ENCODE measurements at places on chromosomes 5 and 9.

DNA sequence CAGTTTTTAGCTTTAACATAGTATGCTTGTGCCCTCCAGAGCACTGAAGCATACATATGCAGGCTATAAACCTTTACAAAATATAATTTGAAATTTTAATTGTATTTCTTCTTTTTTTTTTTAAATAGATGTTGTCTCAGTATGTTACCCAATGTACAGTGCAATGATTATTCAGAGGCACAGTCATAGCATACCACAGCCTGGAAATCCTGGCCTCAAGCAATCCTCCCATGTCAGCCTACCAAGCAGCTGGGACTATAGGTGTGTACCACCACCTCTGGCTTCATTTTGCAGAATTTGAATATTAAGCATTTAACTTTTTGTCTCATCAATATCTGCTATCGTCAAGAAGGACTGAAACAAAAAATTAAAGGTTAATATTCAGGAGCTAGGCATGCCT, 16.9 kb upstream of the ZNF782 start:
- DNase-seq: no peak

GRCh38 chr5:354581-355378, 33.3 kb downstream of the AHRR start:
- DNase-seq: no peak

DNA sequence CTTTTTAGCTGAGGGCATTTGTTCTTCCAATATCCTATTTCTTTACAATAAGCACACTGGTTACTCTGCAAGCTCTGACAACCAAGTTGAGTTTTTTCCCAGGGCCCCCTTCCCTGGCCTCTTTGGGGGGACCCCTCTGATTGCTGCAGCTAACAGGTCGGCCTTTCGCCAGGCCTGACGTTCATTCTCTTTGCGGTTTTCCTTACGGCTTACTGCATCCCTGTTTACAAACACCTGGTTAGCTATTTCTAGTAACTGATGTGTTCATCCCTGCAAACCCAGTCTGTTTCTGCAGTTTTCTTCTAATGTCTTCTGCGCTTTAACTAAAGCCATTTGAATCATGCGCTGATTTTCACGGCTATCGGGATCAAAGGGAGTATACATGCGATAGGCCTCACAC, 37.5 kb upstream of the PPP1R26 start:
- no peak for DNase-seq

DNA sequence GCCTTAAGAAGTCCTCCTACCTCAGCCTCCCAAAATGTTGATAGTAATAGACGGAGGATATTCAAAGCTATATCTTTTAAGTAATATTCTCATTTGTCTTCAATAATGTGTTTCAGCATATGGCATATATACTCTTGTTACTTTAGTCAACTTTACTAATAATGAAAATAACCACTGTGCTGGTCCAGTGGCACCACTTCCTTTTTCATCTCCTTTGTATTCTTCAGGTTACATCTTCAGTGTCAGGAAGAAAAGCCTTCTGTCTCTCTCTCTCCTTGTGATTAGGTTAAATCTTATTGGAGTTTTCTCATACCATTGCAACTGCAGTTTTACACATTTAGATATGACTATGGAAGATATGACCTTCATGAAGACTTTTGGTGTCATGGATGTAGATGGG, 31.3 kb downstream of the PARP8 start:
- DNase-seq: no peak

- DNase-seq: no peak
Observed at GRCh38 chr5:87877495-87877894, 391.1 kb downstream of the TMEM161B start.

- DNase-seq: no peak
Observed at GRCh38 chr5:14490309-14490711, 91.3 kb upstream of the OTULINL start.

DNA sequence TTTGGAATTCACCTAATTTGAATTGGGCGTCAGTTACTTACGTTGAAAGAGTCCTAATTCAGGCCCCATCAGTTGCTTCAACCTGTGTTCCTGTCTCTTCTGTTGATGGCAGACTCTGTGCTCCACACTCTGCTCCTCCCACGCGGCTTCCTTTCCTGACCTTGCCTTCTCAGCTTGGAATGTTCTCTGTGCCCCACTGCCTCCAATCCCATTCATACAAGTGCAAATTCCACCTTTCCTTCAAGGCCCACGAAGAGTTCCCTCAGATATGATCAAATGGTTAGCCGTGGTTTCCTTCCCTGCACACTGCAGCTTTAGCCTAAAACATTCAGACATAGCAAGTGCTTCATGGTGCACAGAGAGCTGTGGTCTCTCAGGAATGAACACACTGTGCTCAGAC, 65.7 kb downstream of the SREK1 start:
- no peak for DNase-seq

GRCh38 chr5:65021527-65022226, 252.9 kb downstream of the CWC27 start:
- no peak for DNase-seq

DNA sequence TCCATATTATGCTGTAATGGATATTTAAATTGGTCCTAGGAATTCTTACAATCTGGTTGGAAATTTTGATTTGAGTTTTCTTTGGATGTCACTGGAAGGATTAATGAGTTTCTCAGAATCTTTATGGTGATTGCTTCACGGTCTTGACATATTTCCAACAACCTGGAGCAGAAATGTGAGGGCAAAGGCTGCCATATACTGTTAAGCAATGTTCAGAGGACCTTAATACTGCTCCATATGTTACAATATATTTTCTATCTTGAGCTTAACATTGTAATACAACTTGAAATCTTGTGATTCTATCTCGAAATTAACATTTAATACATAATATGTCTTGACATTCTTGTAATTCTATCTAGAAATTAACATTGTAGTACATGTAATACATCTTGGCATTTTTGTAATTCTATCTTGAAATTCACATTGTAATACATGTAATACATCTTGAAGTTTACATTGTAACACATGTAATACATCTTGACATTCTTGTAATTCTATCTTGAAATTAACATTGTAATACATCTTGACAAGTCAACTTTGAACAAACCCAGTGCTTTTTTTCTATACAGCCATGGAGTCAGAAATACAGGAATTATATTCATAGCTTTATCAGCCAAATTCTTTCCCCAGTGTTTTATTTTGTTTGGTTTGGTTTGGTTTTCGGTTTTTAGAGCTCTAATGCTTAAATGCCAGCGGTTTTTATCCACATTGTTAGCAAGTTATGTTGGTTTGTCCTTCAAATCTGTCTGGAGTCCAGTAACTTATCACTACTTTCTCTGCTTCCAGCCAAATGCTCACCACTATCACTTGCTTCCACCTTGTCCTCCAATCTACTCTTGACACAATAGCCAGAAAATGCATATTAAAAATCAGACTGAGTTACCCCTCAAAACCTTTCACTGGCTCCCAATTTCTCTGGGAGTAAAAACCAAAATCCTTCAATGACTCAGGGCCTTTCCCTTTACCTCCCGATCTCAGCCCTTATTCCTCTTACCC, 3.0 kb upstream of the TUT7 start:
- no peak for DNase-seq

- DNase-seq: no peak
Observed at GRCh38 chr5:38997591-38997990, 76.6 kb downstream of the RICTOR start.

DNA sequence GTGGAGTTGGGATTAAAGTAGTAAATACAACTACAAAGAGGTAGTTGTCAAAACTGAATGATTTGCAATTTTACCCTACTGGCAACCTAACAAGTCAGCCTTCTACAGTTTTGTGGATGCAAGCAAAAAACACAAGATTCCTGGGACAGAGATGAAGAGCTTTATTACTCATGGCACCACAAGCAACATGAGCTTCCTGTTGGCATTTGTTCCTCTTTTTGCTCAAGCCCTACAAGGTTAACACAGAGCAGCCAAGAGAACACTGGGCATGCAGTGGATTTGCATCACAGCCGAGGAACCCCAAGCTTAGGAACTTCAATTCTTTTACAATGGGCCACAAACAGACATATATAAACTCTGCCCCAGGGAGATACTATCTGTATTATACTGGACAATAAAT, 28.8 kb upstream of the DMAC1 start:
- no peak for DNase-seq

DNA sequence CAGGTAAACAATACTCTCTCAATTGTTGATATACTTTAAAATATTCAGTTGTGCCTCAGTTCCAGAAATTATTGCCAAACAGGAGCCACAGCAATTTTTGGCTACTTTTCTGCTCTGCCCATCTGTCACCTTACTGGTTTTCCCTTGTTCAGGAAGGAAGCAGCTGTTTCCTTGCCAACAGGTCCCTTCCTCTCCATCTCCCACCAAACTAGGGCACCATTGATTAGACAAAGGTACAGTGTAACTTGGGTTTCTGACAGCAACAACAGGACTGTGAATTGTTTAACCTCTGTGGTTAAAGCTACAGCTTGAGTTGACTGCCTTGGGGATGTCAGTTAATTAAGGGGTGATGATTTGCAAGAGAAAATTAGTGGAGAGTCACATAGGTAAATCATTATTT, 76.9 kb downstream of the PIP5K1B start:
- no peak for DNase-seq

- no peak for DNase-seq
Observed at GRCh38 chr5:138611678-138612218, 36.5 kb upstream of the HSPA9 start.

DNA sequence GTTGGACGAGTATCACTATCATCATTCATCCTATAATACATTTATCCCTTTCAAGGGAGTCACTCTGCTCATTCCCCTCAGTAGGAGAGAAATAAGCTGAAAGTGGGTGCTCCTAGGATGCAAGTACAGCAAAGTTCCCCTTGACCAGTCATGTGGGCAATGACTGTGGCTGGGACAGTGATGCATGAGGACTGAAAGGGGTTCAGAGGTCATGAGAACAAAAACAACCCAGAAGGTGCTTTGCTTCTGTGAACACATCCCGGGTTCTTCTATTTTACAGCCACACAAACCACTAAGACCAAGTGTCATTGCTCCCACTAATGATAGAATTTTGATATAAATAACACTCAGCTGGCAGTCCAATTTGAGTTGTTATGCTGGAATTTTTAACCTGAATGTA, 177.8 kb upstream of the ADCY2 start:
- no peak for DNase-seq

DNA sequence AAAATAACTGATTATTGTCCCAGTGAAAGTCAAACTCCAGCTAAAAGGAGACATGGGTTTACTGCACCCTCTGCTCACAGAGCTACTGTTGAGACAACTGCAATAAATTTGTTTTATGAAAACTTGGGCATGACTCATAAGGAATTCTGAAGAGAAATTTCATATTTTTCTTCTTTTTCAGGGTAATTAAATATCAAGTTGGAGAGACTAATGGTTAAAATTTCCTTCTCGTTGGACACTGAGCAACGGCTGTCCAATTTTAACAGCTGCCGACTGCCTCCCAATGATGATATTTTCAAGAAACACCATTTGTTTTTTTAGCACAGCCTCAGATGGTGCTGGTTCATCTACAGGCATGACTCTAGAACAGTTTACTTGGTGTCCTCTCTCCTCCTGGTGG, 259.2 kb upstream of the RGMB start:
- DNase-seq: no peak

GRCh38 chr9:113570749-113571711, 107.5 kb downstream of the RGS3 start:
- DNase-seq: no peak

DNA sequence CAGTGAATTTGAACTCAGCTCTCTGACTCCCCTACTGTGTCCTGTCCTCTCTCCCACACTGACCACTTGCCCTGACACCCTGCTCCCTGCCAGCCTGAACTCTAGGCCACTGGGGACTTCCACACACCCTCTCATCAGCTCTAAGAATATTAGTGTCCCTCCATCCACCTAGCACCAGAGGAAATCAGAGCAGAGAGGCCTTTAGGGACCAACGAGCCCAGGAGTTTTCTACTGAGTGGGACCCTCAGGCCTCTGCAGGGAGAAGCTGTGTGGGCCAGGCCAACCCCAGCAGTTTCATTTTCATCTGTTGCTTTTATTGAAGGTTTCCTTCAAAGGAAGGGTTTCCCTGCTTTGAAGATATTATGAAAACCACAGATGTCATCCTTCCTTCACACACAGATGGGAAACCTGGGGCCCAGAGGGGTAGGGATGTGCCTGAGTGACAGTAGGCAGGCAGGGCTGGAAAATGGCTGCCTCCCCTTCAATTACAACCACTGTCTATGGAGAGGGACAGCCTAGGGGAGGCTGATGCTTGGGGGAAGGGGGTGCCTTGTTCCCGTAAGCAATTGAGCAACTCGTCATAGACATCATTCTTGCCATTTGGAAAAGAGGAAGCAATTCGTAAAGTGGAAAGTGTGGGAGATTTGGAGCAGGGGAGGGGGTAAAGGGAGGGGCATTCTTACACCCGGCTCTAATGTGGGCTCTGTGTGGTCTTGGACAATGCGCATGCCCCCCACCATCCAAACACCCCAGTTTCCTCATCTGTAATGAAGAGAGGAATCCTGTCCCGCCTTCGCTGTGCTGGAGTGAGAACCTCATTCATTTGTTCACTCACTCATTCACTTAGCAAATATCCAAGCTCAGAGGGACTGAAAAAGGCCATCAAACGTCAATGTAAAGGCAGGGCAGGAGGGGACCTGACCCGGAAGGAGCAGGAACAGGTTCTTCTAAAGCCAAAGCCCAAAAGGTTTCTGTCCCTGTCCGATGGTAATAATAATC, 3.9 kb downstream of the GLIPR2 start:
- DNase-seq: no peak

- DNase-seq: no peak
Observed at GRCh38 chr9:36154331-36154952, 14.7 kb upstream of the CCIN start.

- DNase-seq: no peak
Observed at GRCh38 chr5:72653586-72653985, 146.4 kb upstream of the ZNF366 start.

DNA sequence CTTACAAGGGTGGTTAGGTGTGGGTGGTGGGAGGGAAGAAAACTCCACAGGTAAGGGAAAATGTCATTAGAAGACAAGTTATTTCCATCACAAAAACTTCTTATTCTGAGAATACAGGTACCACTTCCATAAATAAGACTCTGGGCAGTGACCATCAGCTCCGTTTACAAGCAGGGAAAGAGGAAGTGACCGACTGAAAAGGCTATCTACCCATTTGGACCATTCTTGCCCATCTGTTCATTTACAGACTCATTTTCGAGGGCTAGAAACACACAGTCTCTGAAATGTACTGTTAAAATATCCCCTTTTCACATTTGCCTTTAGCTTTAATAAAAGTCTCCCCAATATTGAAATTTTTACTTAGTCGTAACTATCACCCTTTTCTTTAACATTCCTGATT, 79.5 kb downstream of the TTC39B start:
- no peak for DNase-seq

DNA sequence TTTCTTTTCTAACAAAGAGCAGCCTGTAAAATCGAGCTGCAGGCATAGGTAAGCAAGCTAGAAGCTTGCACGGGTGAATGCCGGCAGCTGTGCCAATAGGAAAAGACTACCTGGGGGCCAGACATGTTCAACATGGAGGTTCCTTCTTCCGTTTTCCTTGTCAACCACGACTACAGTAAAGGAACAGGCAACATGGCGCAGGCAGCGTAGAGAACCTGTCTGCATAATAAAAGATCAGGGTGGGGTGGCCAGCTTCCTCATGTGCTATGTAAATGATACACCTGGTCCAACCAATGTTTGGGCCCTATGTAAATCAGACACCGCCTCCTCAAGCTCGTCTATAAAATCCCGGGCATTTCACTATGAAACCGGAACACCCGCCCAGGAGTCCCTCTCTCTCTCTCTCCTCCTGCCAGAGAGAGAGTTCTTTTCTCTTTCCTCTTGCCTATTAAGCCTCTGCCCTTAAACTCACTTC, 103.8 kb upstream of the LIFR start:
- no peak for DNase-seq

All from stimulated activated CD4-positive, alpha-beta T cell treated with anti-CD3 and anti-CD28 coated beads, Interleukin-15, amount 100 ng/mL, for 1 hour (primary cell).